ENCODE measurements at places on chromosomes 3 and 15.

GRCh38 chr3:196115678-196116083 lies 33.8 kb upstream of the TFRC start:
- DNase-seq = no peak

- no peak for DNase-seq
Measured at GRCh38 chr3:129577925-129578786, 28.3 kb downstream of the PLXND1 start.

- no peak for DNase-seq
Measured at GRCh38 chr15:69585937-69586336, 133.3 kb downstream of the RPLP1 start.

GRCh38 chr3:169236662-169237186 lies 426.8 kb downstream of the MECOM start:
- DNase-seq = no peak

DNA sequence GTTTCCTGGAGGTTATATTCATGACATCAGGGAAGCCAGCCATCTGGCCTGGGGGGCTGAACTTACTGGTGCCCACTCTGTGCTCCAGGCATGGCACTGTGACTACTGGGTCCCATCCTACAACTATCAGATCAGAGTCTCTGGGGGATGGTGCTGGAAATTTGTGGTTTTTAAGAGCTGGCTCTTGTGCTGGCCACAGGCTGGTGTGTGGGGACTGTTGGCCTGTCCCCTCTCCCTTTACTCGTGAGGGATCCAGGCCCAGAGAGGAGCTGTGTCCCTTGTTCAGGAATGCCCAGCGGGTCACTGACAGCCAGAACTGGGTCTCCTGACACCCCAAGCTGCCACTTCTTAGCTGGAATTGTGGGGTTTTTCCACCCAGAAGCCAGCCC lies 44.5 kb upstream of the SEC22A start:
- no peak for DNase-seq
